Mesothelial cell of epicardium (in vitro differentiated cells): ENCODE measurements at places on chromosomes 7 and 10.

GRCh38 chr7:3075441-3075840 is 31.8 kb upstream of the CARD11 start:
- DNase-seq: no peak

DNA sequence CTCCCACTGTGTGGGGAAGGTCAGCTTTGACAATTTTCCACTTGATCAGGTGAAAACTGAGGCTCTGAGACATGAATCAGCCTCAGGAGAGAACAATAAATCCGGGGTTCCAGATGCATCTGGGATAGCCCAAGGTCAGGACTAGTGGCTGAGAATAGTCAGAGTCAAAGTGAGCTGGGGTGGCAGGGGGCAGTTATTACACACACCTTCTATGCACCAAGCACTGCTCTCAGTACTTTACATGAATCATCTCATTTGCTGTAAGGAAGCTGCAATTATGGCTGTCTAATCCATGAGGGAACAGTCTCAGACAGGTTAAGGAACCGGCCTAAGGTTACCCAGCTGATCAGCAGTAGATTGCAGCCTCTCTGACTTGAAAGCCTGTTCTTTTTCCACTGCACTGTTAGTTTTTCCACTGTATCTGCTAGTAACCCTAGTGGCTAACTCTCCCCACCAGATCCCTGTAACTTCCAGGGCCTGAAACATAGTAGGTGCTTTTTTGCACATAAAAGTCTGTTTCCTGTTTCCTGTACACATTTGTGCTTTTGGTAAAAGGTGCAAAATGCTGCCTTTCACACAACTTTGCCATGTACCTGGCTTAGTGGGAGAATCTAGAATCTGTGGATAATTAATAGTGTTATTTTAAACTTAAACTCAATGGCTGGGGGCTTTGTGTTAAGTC is 125.9 kb downstream of the EMX2 start:
- DNase-seq: no peak

DNA sequence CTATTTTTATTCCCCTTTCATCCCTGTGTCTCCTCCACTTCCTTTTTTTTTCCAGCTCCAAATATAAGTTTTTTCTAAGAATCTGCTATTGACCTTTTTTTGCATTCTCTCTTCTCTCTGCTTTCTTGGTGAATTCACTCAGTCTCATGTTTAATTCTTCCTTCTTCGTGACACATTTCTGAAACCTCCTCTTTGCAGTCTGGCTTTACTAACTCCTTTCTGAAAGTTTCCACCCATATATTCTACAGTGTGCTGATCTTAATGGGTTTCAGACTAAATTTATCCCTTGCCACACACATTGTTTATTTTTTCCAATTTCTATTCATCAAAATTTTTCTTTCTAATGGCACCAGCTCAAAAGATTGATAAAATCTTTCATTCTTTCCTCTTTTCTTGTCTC is 47.8 kb upstream of the CALD1 start:
- no peak for DNase-seq

DNA sequence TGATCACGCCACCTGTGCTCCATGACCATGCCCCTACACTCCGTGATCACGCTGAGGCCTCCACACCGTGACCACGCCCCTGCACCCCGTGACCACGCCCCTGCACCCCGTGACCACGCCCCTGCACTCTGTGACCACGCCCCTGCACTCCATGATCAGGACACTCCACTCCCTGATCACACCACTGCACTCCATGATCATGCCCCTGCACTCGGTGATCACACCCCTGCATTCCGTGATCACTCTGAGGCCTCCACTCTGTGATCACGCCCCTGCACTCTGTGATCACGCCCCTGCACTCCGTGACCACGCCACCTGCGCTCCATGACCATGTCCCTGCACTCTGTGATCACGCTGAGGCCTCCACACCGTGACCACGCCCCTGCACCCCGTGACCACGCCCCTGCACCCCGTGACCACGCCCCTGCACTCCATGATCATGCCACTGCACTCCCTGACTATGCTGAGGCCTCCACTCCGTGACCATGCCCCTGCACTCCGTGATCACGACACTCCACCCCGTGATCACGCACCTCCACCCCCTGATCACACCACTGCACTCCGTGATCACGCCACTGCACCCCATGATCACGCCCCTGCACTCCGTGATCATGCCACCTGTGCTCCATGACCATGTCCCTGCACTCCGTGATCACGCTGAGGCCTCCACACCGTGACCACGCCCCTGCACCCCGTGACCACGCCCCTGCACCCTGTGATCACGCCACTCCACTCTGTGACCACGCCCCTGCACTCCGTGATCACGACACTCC is 27.7 kb downstream of the STK32C start:
- DNase-seq: no peak

- no peak for DNase-seq
Measured at GRCh38 chr10:5764422-5765297, 48.6 kb downstream of the GDI2 start.
